ENCODE measurements at places on chromosomes 5 and 9.

- no peak for DNase-seq
Observed at GRCh38 chr9:93244510-93245436, 60.8 kb downstream of the WNK2 start.

DNA sequence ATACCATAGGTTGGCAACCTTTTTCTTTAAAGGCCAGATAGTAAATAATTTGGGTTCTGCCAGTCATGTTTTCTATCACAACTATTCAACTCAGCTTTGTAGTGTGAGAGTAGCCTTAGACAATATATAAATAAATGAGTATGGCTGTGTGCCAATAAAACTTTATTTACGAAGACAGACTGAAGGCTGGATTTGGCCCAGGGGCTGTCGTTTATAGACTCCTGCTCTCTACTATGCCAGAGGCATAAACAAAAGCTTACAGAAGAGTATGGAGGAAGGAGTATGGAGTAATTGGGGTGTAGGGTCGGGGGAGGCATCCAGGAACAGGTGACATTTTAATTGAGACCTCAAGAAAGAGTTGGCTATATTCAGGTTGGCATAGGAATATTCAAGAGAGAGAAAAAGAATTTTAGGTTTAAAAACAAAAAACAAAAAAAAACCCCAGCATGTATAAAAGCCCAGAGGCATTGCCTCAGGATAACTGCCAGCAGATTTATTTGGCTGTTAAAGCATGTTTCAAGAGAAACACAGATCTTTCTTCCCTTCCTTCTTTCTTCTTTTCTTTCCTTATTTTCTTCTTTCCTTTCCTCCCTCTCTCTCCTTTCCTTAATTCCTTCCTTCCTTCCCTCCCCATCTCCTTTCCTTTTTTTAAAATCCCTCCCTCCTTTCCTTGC is 39.9 kb downstream of the SLIT3 start:
- no peak for DNase-seq

- DNase-seq = no peak
Observed at GRCh38 chr9:6197330-6197729, 18.3 kb upstream of the IL33 start.

- DNase-seq = no peak
Observed at GRCh38 chr5:90983711-90984124, 399.4 kb downstream of the ARRDC3 start.

DNA sequence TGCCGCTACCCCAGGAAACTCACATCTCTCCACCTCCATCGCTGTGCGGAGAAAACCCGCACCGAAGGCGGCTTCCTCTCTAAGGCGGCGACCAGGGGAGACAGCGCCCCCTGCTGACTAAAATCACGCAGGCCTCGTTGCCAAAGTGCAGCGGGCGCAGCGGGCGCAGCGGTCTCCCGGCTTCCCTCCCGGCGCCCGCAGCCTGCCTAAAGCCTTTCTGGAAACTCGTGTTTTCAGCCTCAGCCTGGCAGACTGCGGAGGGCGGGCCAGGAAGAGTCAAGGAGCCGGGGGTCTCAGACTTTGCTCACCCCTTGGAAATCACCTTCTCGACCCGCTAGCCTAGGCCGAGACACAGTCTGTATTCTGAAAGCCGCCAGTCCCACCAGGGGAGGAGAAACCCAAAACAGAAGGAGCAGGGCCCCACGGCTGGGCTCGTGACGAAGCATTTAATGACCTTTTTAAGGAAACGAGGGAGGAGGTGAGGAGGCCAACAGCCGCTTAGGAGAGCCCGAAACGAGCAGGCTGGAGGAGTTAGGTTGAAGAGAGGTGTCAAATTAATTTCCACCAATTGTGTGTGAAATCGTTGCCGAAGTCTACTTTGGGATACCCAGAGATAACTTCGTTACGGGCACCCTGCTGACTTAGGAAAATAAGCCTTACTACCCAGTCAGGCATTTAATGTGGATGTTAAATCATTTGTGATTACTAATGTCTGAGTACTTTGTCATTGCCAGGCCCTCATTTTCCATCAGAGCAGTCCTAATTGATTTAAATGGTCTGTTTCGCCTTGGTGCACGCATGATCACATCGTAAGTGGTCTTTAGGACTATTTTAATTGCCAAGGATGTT is 7.3 kb upstream of the FOXB2 start:
- peak; percentile 61 for DNase-seq

All from left cardiac atrium (tissue), 4 donors.